ENCODE measurements at places on chromosomes 6 and 20. TPM values are rescaled to one million over a fixed set of nuclear protein-coding genes. Genes with fewer than 3 reads are reported as not detected.

Gene LRRC1
- total RNA-seq: 1.00 TPM

- H3K27me3 ChIP-seq: no peaks in the 10 kb centered on the region
- DNase-seq: no peak
- H3K4me3 ChIP-seq: no peak overlapping the region
- no peaks in the 10 kb centered on the region for H3K4me1 ChIP-seq
- no peaks in the 10 kb centered on the region for H3K36me3 ChIP-seq
- no peak overlapping the region for H3K27ac ChIP-seq
Observed at GRCh38 chr6:96110878-96111277, 95.1 kb downstream of the FUT9 start.

GRCh38 chr6:100724696-100725095 is 156.4 kb downstream of the ASCC3 start:
- no peak for DNase-seq
- no peak overlapping the region for H3K27ac ChIP-seq
- H3K4me1 ChIP-seq: peaks cover 8% of the 10 kb centered on the region
- peaks cover 9% of the 10 kb centered on the region for H3K36me3 ChIP-seq
- H3K27me3 ChIP-seq: no peaks in the 10 kb centered on the region

Gene BTN3A1
- total RNA-seq: 80.6 TPM

Gene DPPA5
- total RNA-seq: not detected

Gene WFDC11
- total RNA-seq: not detected

Data from natural killer cell treated with Interleukin-12 subunit alpha and Interleukin-12 subunit beta and Interleukin-15 and Interleukin-18, amount 100 ng/mL, for 72 hours (primary cell).